Amniotic stem cell (primary cell): ENCODE measurements at places on chromosomes 11 and 22.

- DNase-seq, result no peak
These were observed 32.8 kb upstream of the NUP50 start for GRCh38 chr22:45130891-45131290.

GRCh38 chr11:6615882-6616585 is 3.2 kb downstream of the TPP1 start:
- no peak for DNase-seq

DNA sequence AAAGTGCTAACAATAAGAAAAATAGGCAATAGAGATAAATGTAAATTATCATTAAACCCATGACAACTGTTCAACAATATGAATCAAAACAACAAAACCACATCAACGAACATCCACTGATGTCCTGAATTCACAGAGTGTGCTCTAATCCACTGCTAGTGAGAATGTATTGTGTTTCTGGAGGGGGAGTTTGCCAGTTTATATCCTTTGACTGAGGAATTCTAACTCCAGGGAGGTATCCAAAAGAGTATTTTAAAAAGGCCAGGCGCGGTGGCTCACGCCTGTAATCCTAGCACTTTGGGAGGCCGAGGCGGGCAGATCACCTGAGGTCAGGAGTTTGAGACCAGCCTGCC is 1.7 kb upstream of the WEE1 start:
- DNase-seq, result no peak

DNA sequence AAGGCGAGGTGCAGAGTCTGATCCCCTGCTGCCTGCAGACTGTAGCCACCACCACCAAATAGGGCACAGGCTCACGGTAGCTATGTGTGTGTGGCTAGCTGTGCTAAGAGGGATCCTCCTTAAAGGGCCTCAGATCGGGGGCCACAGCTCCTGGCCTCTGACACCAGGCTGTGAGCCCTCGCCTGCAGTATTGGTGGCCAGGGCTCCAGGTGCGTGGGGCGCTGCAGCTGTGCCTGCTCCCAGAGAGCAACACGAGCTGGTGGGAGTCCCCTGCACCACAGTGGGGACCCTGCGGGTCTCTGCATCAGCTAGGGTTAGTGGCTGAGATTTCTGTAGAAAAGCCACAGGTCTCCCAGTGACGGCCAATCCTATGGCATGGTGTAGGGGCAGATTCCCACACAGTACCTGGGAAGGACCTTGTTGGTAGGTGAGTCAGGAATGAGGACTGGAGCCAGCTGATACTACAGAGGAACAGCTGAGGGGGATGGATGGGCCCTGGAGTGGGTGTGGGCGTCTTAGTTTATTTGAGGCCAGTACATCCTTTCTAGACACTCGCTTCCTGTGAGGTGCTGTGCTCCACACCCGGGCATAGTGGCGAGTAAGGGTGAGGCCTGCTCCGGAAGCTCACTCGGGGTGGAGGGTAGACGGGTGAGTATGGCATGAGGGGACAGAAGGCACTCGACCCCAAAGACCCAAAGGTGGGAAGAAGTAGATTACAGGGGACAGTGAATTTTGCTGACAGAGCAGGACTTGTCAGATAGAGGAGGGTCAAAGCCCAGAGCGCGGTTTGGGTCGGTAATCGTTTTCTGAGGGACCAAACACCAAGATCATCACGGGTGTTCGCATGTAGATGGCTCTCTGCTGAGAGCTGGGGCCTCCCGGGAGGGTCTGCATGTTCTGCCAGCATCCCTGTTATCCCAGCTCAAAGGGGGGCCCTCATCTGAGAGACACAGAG is 212.5 kb downstream of the TBC1D22A start:
- no peak for DNase-seq

DNA sequence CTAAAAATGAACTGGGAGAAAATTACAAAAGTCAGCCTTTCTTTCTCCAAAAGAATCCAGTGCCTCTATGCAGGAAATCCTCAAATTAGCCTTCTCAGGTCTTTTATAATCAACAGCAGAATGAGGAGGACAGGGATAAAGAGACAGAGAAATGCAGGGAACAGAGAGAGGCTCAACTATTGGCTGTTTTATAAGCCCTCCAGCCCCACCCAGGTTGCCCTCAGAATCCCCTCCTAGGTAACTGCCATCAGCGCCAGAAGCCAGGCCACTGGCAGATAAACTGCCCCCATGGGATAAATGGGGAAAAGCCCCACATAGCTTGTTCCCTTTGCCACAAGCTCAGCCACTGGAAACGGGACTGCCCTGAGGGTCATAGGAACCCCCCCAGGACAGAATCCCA is 10.9 kb upstream of the HMOX1 start:
- no peak for DNase-seq

- peak; percentile 23 for DNase-seq
These were observed 179.4 kb downstream of the CADM1 start for GRCh38 chr11:115324581-115325432.

- DNase-seq, result no peak
These were observed 20.6 kb downstream of the EHF start for GRCh38 chr11:34641456-34641855.

GRCh38 chr22:35918456-35918855 is 110.2 kb downstream of the RBFOX2 start:
- no peak for DNase-seq

GRCh38 chr22:18136563-18137320 is 13.2 kb upstream of the USP18 start:
- no peak for DNase-seq

- no peak for DNase-seq
These were observed 361.3 kb upstream of the MTNR1B start for GRCh38 chr11:92607969-92608722.

DNA sequence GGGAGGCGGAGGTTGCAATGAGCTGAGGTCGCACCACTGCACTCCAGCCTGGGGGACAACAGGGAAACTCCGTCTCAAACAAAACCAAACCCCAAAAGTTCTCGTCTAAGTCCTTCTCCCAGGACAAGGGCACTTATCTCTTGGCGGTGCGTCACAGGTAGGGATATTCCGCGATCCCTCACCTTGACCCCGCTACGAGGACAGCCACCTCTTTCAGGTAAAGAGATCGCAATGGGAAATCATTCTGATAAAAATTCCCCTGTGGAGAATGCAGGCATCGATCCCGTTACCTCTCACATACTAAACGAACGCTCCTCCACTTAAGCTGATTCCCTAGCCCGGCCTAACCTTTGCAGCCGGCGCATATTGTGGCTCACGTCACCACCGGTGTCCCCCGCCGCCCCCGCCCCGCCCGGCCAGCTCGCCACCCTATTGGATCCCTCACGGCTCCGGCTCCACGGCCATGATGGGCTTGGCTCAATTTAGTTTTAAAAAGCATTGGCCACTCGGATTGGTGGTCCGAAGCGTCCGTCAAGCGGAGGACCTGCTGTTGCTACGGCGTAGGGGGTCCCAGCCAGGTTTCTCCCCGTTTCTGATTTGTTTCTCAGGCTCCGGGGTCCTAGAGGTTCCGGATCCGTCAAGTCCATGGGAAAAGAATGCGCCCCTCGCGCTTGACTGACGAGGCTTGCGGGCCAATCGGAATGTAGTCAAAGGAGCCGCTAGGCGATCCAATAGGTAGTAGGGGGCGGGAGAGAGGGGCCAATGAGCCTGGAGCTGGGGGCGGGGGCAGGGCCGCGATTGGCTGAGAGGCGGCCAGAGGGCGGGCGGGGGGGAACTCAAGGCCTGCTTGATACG is 439 bp upstream of the PPP6R3 start:
- DNase-seq, result peak; percentile 99

DNA sequence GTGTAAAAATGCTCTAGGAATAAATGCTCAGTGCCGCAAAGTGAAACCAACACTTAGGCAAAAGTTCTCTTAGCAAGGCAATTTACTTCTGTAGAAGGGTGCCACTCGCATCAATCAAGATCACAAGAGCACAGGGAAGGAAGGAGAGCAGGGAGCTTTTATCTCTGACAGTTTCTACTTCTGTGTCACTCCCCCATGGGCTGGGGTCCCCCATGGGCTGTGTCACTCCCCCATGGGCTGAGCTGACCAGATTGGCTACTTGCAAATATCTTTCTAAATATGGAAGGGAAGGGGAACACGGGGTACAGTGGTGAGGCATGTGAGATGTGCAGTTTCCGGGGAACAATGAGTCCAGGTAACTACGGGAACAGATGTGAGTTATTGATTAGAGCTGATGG is 397 bp downstream of the OR52N2 start:
- no peak for DNase-seq

DNA sequence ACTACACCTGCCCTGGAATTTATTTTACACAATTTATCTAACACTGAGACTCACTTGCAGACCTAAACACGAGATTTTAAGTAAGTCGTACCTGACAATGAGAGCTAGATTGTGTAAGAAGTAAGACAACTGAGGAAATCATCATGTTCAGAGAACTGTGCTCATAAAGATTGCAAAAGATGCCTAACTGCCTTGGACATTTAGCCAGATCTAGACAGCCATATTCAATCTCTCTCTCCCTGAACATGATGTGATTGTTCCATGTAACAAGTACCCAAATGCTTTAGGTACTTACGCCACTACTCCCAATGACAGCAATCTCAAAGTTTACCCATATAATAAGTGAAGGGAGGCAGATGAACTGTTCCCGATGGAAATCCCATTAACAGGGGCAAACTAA is 209.8 kb upstream of the PITPNB start:
- no peak for DNase-seq
